ENCODE measurements at places on chromosomes 6 and 20.

DNA sequence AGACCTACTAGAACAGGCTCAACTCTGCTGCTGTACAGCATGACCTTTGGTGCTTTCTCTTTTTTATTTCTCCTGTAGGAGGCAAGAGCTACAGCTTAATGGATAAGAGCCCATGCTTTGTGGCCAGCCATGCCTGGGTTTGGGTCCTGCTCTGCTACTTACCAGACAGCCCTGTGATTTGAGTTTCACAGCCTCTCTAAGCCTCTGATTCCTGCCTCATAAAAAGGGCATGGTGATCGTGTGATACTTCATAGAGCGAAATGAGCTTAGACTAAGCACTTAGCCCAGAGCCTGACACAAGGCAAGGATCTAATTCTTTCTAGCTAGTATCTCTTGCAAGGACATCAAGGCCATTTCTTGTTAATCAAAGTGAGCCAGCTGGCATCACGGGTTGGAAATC is 19.3 kb upstream of the PDE7B start:
- no peak for DNase-seq

- no peak for DNase-seq
These were observed 44.9 kb upstream of the TLDC2 start for GRCh38 chr20:36830791-36831691.

DNA sequence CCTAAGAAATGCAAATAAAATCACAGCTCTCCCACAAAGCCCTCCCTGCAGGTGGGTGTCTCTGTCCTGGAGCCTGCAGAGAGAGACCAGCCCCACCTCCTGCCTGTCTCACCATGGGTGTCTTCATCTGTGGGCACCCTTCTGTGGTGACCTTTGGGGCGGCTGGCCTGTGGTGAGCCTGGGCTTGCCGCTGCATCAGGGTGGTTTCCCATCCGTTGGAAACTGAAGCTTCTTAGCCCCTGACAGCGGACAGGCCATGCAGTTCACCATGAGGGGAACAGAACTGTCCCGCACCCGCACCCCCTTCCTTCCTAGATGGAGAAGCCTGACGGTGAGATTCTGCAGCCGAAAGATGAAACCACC is 42.3 kb upstream of the FRMD1 start:
- no peak for DNase-seq

DNA sequence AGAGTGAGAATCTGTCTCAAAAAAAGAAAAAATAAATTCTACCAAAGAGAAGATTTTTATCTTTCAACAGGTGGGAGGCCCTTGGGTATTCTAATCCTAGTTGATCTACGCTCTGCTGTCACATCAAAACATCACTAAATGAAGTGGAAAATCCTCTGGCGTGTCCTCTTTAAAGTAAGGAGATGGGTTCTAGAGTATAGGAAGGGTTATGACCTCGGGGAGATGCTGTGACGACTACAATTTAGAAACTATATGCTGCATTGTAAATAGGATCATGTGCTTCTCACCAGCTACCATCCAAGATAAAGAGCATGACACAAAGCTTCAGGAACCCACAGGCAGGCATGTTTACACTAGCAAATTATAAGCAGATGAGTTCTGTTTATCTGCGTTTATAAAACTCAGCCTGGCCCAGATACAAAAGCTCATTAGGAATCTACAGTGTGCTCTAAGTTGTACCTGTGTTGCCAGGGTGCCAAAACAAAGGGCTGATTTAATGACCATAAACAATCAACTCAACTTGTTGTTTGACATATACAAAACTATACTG is 197.1 kb upstream of the PLN start:
- peak; percentile 30 for DNase-seq

- DNase-seq, result no peak
These were observed 41.2 kb downstream of the GOPC start for GRCh38 chr6:117561128-117561527.

DNA sequence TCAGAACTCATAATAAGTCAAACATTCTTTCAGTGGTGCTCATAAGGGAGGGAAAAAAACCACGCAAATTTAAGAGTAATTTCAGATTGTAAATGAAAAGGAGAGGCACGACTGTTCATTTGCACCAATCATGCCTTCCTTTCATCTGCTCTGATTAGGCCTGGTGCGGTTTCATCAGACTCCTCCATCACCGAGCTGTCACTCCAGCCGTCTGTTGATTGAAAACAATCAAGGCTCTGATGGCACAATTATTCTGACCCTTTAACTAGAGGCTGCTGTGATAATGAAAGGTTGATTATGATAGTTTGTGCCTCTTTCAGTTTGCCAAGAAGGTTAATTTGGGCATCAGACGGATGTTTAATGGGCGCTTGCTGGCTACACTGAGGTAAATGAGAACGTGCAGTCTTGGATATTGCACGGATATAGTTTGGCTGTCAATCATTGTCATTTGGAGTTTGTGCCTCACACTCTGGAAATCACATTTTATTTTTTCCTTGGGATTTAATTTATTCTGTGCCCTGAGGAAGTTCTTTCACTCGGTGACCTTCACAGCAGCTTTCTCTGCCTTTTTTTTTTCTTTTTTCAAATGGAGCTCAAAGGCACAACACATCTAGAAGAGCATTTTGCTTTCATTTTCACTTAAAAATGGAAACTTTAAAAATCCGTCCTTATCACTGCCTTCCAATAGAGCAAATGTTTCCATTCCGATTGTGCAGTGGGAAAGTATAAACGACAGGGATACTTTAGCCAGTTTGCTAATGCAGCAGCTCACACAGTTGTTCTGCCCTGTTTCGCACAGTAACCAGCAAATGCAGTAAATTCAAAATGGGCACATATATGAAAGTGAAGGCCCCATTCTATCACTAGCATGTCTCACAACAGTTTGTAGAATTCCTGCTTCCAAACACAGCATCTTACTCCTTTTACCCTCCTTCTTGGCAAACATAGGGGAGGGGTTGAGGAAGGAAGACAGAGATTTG is 172.8 kb downstream of the KLHL32 start:
- DNase-seq, result no peak

DNA sequence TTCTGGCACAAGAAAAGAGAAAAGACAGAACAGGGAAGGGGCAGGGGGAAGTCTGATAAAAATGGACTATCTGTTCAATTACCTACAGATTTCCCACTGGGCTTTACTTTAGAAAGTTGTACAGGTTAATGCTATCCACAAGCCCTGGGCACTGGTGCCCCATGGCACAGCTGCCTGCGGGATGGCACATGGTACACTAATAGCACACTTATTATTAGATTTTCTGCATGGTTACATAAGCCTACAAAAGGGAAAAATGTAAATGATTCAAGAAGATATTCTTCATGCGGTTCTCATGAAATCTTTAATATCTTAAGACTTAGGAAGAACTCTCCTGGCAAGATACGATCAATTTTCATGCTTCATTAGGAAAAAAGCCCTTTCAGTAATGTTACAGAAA is 137.5 kb downstream of the GMPR start:
- no peak for DNase-seq

- DNase-seq, result no peak
These were observed 556 bp upstream of the YWHAB start for GRCh38 chr20:44884907-44885391.

DNA sequence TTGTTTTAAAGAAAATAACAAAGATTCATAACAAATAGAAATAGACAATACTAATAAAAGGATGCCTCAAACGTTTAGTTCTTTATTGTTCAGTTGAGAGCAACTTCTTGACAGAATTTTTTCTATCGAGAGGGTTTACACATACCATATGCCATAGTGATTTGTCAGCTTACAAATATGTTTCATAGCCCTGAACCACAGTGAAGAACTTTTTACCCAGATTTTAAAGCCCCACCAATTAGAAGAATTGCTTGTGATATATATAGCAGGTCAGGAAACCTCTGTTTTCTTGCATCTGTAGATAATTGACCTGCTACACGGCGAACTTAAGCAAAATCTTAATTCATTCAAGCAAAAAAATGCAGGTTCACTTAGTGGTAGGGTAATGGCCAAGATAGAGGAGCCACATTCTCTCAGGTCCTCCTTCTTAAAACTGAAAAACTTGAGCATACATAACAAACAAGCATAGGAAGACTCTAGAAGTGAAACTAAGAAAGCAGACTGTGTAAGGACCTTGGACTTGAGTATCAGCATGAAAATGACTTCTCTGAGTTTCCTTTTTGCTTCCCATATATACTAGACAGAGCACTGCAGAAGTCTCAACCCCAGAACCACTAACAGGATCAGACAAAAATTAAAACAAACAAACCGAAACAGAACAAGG is 39.5 kb downstream of the CRISP1 start:
- DNase-seq, result no peak

DNA sequence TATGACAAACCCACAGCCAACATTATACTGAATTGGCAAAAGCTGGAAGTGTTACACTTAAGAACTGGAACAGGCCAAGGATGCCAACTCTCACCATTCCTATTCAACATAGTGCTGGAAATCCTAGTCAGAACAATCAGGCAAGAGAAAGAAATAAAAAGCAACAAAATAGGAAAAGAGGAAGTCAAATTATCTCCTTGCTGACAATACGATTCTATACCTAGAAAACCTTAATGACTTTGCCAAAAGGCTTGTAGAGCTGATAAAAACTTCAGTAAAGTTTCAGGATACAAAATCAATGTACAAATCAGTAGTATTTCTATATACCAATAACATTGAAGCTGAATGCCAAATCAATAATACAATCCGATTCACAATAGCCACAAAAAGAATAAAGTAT is 32.4 kb downstream of the OR5V1 start:
- no peak for DNase-seq

- no peak for DNase-seq
These were observed 92.9 kb upstream of the SHLD1 start for GRCh38 chr20:5657190-5657875.

GRCh38 chr6:125549202-125549884 is 200.1 kb upstream of the HEY2 start:
- DNase-seq, result no peak

- DNase-seq, result no peak
These were observed 97.4 kb downstream of the THBS2 start for GRCh38 chr6:169156108-169156792.

GRCh38 chr6:162493917-162494316 is 233.6 kb downstream of the PRKN start:
- DNase-seq, result no peak

DNA sequence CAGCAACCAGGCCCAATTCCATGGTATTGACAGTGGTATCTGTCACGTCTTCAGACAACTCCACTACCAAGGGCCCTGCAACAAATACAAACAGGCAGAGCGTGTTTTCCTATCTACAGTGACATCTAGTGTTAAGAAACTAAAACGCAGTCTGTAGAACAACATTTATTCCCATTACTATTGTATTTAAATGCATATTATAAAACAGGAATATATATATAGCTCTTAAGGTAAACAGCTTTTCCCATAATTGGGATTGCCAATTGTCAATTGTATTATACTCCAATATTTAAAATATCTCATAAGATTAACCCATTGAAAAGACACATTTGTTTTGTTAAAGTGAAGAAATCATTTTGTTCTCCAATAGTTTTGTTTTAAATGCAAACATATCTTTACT is 97.2 kb downstream of the KIF16B start:
- DNase-seq, result peak; percentile 3

DNA sequence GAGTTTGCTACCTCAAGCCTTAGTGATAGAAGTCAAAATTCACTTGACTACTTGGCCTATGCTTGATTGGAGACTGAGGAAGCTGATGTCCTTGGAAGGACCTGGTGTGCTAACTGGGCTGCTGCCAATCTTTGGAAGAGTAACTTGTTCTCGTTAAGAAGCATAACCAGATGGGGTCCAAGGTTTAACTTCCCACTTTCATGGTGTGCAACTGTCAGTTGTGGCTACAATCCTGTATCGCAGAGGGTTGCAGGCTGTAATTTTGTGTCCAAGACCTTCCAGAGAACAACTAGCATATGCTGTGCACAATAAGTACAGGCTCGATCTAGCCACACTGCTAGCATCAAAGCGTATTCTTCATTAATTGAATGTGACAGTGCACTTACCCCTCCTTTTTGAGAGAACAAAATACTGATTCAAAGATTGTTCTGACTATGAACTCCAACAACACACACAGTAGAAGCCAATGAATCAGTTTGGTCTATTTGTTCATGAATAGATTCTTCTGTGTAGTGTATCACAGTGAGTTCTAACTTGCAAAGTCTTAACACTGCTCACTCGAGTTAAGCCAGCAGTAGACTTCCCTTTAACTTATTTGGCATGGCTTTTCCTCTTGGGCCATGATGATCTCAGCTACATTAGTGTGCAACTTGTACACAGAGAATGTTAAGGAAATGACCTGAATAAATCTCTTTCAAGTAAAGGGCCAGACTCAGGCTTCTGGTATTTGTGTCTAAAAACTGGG is 15.8 kb upstream of the PLCB1 start:
- no peak for DNase-seq

GRCh38 chr20:32941155-32941885 is 62.9 kb downstream of the SUN5 start:
- no peak for DNase-seq

- DNase-seq, result no peak
These were observed 131.9 kb upstream of the BTN3A2 start for GRCh38 chr6:26232940-26233648.

DNA sequence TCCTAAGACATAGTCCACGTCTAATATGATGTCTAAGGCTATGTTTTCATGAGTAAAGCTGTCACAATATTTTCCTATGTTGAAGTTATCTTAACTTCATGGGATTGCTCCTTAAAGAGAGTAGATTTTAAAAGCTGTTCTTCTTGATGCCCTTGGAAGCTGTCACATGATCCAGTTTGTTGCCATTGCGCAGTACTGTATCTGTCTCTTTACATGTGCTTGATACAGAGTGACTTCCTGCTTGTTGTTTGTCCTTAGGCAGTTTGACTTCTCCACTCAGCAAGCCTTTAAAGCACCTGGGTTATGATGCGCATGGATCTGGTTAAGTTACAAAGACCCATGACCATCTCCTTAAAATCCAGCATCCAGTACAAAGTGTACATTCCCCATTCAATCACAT is 85.4 kb downstream of the CDYL start:
- DNase-seq, result no peak

DNA sequence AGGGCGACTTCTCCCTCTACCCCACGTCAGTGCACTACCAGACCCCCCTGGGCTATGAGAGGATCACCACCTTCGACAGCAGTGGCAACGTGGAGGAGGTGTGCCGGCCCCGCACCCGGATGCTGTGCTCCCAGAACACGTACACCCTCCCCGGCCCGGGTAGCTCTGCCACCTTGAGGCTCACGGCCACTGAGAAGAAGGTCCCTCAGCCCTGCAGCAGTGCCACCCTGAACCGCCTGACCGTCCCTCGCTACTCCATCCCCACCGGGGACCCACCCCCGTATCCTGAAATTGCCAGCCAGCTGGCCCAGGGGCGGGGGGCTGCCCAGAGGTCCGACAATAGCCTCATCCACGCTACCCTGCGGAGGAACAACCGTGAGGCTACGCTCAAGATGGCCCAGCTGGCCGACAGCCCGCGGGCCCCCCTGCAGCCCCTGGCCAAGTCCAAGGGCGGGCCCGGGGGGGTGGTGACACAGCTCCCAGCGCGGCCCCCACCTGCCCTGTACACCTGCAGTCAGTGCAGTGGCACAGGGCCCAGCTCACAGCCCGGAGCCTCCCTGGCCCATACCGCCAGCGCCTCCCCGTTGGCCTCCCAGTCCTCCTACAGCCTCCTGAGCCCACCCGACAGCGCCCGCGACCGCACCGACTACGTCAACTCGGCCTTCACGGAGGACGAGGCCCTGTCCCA is 57.5 kb upstream of the TMEM181 start:
- DNase-seq, result no peak

GRCh38 chr6:129890701-129891100 is 29.6 kb upstream of the TMEM244 start:
- no peak for DNase-seq

Data from NCI-H2081 treated with DMSO at 0.1 percent for 48 hours (cell line).